T-helper 1 cell (primary cell): ENCODE measurements at places on chromosomes 3 and 15.

DNA sequence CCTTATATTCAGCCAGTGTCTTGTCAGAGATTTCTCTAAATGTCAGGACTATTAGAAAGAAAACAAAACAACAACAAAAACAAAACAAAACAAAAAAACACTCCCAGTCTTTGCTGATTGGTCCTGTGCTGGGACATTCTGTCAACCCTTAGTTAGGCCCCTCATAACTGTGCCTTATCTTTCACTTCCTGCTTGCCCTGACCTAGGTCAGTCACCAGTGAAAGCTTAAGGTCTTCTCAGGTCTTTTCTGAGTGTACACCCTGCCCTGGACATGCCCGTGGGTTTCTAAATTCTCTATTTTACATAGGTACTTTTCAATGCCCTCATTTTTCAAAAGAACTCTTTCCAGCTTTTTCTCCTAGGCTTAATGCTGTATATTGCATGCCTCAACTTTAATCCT lies 454.1 kb downstream of the GRM7 start:
- DNase-seq = no peak

GRCh38 chr3:138297059-138297607 lies 32.5 kb downstream of the NME9 start:
- DNase-seq = no peak

- DNase-seq = no peak
These were observed 9.7 kb upstream of the DCLK3 start for GRCh38 chr3:36774052-36774451.

DNA sequence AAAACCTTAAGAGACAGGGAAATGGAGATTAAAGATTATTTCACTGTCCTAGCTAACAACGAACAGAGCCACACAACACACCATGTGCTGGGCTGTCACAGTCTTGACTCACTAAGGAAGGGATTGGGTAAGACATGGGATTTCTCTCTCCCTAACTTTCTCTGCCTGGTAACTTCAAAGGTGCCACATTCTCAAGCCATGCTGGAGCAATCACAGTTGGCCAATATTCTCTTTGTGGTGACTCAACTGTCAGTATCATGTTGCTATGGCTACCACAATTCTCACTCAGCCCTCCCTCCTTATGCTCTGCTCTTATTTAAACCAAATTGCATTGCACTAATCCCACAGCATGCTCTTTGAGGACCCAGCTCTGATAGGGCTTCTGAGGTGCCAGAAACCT lies 74.0 kb downstream of the OXNAD1 start:
- no peak for DNase-seq

DNA sequence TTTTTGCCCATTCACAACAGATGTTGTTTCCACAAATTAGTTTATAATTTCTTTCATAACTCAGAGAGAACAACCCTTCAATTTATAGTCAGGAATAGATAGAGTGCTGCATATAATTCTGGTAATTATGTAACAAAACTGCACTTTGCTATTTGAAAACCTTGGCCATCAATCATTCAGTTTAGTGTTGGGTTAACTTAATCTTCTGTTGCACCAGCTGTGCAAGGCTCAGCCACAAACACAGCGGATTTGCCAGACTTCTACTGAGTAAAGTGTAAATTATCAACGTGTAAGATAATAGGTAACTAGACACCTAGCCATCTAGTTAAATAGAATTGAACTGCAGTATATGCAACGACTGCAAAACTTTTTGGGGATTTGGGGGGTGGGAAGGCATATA lies 1064.3 kb upstream of the EPHA6 start:
- DNase-seq = no peak
